Right renal cortex interstitium (tissue), 3 donors: ENCODE measurements at places on chromosomes 7 and 10.

- DNase-seq: no peak
Measured at GRCh38 chr7:106062521-106062931, 49.6 kb downstream of the SYPL1 start.

- DNase-seq: no peak
Measured at GRCh38 chr10:86226016-86226415, 140.6 kb downstream of the GRID1 start.

- DNase-seq: no peak
Measured at GRCh38 chr10:3290550-3290949, 118.0 kb upstream of the PITRM1 start.

DNA sequence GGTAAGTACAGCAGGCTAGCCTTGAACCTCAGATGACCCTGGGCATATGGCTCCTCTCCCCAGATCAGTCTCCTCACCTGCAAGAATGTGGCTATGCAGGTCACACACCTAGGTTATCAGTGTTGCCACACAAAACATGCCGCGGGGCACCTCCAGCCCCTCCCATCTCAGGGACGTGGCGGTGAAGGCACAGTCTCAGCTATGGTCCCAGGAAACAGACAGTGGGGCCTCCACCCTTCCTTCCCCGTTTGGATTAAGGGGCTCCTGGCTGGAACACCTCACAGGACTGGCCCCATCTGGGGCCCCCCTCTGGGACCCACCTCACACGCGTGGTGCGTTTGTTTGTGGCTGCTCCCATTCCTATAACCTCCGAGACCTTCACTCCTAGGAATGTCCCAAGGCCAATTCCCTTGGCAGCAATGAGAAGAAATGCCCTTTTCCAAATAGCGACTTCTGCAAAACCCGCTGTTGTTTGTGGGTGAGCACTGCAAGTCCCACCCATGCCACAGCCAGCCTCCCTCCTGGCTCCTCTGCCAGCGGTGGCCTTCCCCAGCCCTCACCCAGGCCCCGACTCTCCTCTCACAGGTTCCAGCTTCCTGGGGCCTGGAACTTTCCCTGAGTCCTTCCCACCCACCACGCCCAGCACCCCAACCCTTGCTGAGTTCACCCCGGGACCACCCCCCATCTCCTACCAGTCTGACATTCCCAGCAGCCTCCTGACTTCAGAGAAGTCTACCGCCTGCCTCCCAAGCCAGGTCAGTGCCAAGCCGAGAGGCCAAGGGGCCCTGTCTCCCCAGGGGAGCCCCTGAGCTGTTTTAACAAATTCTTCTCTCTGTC is 17.1 kb downstream of the ZMIZ2 start:
- DNase-seq: no peak

- no peak for DNase-seq
Measured at GRCh38 chr10:52308251-52309031, 5.6 kb upstream of the DKK1 start.

DNA sequence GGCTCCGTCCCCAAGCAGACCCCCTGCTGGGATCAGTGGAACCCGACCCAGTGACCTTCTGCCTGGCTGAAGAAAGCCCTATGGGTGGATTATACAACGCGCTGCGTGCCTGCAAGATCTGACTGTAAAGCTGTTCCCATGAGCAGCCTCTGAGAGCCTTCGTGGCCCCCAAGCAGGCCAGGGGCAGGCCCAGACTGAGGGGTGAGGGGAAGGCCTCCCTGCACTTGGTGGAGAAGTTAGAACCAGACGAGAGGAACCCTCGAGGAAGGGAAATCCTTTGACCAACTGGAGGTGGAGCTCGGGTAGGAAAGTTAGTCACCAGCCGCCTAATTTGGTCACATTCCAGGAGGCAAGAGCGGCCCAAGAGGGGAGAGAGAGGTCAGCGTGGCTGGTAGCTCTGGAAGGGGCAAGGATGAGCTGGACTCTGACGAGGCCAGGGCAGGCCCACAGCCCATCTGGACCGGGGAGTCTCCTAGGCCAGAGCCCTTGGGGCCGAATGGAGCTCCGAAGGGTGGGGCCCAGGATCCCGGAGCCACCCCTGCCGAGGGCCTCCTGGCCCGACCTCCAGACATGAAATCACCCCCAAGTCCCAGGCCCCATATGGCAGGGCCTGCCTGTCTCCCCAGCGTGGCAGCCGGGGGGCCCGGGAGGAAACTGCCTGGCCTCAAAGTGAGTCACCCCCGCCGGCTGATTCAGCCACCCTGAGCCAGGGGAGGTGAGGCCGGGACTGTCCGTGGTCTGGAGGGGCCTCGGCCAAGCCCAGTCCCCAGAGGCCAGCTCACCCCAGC is 23.3 kb upstream of the PDGFA start:
- DNase-seq: no peak

DNA sequence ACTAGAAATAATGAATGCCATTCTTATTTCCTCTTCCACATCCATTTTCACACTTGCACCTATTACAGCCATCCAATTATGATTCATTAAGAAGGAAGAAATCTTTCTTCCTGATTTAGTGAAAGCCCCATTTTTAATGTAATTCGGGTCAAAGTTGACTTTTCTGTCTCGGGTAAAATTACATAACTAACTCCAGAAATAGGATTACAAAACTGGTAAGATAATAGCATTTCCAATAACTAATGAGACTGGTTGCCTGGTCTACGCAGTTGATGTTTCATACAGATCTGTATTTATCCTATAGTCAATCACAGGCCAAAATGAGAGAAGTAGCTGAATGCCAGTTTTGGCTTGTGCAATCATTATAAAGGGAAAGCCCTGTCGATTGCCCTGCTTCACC is 651.5 kb upstream of the NRP1 start:
- no peak for DNase-seq

DNA sequence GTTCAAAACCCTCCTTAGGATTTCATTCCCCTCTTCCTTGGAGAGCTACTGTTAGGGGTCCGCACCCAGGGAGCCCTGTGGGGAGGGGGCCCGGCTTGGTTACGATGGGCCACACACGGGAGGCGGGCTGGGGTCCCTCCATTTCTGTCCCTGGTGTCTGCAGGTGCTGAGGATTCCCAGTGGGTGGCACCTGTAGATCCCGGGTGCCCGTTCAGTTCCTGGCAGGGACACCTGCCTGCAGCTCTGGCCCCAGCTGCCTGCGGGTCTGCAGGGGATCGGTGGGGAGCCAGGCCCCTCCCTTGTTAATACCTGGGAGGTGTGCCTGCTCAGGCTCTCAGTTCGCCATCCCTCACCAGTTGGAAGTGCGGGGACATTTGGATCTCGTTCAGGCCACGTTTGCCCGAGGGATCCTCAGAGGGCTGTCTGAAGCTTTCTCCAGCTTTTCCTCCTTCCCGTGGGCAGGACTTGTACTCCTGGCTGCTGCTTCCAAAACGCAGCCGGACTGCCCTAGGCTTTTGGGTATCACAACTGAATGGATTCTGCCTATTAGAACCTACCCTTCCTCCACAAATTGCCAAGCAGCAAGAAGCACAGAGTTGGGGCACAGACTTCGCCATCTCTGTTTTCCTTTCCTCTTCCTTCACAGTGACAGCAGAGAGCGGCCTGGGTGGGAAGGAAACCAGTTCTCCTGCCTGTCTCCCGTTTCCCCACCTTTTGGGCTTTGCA is 22.3 kb upstream of the IL15RA start:
- DNase-seq: no peak

DNA sequence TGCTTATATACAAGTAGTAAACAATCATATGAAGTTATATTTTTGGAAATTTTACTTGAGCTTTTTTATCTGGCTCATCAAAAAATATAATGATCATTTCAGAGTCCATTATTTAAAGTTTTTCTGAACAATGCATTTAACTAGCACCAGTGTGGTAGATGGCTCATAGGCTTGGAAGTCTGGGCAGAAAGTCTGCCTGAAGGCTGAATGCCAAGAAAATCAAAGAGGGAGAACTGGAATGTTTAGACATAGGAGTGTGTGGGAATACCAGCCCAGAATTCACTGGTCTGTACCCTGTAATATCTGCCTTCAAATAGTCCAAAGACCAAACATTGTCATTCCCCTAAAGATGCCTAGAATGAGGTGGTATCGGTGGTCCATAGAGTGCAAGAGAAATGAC is 40.3 kb upstream of the ANK3 start:
- DNase-seq: no peak

DNA sequence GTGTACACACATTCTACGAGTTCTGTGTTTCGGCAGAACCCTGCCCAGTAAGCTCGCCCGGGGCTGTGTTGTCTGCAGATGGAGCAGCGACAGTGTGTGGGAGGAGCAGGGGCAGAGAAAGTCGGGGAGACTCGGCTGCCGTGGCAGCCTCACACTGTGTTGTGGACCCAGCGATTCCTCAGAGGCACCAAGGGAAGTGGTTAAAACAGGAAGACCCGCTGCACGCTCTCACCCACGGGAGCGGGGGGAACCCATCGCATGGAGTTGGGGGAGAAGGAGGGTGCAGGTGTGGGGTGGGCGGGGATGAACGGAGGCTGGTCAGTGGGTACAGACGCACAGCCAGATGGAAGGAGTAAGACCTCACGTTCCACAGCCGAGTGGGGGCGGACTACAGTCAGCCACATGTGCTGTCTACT is 250.2 kb downstream of the ELFN1 start:
- no peak for DNase-seq

GRCh38 chr7:156895024-156895780 is 2.2 kb upstream of the LMBR1 start:
- no peak for DNase-seq

DNA sequence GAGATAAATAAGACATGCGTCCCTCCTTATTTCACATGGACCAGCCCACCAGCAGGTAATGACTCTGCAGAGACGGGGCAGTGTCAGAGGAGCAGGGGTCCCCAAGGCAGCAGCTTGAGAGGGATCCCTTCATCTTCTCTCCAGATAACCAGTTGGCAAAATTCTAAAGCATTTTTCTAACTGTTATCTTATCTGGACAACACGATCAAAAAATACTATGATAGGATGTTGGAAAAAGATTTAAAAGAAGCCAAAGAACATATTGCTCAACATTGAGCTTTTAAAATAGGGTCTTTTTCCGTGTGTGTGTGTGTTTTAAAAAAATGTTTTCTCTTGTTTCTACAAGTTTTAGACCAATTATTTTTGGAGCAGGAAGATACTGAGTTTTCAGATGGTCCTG is 641.2 kb downstream of the SDK1 start:
- DNase-seq: no peak

GRCh38 chr10:60367024-60367423 is 22.7 kb downstream of the ANK3 start:
- no peak for DNase-seq

- DNase-seq: no peak
Measured at GRCh38 chr10:110643035-110643652, 992 bp upstream of the RBM20 start.

DNA sequence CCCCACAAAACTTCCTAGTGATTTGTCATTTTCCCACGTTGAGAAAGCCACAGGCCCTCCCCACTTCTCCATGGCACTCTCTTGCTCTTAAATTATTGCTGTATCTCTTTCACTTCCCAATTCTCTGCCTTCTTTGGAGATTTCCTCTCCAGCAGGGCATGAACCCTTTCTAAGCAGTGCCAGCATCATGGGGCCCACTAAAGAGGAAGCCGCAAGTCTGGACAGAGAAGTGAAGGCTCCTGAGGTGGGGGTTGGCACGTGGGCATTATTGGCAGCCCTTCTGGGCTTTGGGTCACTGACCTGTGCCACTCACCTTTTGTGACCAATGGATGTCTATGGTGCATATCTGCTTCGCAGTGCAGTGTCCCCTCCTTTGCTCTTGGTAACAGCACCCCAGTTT is 97.7 kb upstream of the TCF7L2 start:
- DNase-seq: no peak

- DNase-seq: no peak
Measured at GRCh38 chr10:42549851-42550250, 88.5 kb downstream of the ZNF33B start.

GRCh38 chr7:113086431-113086888 is at the start of gene GPR85:
Gene GPR85, minus strand, starts transcription at chr7:113086827. Its CDS starts 2,106 bp downstream, at chr7:113084721.
- no peak for DNase-seq

DNA sequence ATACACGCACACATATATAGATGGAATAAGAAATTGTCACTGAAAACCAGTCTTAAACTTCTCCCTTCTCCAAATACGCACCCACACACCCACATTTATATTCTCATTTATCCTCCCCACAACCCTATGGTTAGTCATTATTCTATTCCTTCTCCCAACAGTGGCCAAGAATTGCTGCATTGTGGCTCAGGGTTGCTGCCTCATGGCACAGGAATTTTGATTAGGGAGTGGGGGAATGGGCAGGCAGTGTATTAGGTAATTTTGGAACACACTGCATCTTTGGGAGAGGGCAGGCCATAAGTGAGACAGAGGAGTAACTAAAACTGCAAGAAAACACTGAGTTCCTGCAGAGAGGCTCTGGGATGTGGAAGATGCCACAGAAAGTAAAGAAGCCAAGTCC is 35.7 kb downstream of the NAPEPLD start:
- DNase-seq: no peak

DNA sequence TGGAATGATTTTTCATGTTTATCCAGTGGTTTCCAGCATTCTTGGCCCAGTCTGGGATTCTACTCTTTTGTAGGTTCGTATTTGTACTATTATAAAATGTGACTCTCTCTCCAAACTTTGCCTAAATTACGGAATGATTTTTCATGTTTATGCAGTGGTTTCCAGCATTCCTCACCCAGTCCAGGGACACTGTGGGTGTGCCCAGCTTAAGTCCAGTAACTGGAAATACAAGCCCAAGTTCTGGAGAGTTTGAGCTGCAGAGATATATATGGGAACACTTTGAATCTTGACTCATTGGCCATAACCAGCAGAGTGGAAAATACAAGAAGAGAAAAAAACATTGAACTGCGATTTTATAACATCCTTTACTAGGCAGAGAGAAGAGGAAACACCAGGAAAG is 5.9 kb upstream of the MAGI2 start:
- no peak for DNase-seq

GRCh38 chr10:124308811-124309210 is 109.9 kb downstream of the OAT start:
- no peak for DNase-seq
